Hindlimb muscle (tissue), 1 donor: ENCODE measurements at places on chromosomes 6 and 20.

DNA sequence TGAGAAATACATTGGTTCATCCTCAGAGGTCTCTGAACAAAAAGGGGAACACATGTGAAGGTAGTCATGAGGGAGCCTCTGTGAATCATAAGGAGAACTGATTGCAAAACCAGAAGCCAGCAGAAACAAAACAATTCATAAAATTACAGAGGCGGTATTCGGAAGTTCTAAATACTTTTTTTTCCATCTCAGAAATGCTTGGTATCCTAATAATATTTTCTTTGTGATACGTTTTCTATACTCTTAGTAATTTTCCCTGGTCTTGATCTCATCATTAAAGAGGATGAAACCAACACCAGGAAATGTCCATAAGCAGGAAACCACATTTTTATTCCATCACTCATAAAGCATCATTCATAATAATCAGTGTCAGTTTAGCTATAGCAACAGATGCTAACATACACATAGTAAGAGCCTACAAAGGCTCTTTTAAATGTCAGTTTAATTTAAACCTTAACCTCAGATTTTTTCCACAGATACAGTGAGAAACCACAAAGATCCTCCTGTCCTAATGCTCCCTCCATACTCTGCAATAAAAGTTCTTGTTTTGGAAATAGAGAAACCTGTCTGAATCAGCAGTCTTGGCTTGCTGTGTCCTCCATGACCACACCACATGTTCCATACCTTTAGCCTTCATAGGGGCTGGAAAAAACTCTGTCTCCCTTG, 29.2 kb downstream of the SGK1 start:
- DNase-seq = peak; percentile 59

DNA sequence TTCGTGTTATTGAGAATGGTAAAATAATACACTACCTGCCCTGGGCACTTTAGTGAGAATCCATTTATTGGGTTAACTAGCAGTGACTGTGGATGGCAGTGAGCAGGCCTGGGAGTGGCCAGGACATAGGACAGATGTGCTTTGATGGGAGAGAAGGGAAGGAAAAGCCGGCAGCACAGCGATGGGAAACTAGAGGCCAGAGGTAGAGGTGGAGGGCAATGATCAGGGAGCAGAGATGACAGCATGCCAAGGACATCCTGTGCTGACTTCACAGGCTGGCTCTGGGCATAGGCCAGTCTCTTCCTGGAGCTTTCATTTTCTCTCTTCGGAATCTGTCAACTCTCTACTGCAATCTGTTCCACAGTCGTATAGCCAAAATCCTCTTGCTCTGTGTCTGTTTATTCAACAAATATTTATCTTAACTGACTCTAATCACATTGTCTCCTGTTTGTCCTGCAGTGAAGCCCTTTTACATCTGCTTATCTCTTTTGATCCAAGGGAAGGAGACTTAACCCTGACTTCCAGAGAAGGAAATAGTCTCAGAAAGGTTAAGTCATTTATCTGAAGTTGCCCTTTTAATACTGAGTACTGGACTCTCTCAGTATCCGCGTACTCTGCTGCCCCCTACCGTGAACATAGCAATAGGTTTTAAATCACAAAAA, 18.4 kb upstream of the MMP24 start:
- DNase-seq = peak; percentile 81

DNA sequence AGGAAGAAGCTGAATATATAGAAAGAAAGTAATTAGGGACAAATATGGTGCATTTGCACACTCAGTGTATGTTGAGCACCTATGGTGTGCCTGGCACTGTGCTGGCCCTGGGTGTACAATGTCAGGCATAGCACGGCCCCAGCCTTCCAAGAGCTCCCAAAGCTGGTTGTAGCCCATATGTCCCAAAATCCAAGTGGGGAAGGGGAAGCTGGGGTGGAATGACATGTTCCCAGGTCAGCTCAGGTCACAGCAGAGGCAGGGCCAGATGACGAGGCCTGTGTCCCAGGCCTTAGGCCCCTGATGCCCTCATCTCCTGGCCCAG, 170.0 kb downstream of the VEGFA start:
- DNase-seq = no peak

DNA sequence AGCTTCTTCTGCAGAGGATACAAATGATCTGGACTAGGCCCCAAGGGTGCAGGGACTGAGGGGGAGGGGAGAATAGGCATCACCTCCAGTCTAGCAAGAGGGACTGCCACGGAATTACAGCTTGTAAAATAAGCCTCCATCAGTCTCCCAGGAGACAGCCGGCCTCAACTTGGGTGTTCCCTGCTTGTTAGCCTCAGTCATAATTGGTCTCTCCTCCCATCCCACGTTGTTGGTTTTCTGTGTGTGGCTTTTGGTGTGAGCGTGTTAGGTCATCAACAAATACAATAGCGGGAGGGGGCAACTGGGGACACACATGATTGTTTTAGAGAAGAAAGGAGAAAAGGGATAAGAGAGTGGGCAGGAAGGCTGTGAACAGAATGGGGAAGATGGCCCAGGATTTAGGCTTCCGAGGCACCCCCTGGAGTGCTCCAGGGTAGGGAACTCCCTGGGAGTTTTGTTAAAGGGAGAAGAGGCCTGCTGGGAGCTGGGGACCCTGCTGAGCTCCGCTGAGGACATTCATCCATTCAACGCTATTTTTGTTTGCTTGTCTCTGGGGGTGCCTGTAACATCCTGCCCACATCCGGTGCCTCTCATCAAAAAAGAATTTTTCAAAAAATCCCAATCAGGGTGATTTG, 9.2 kb downstream of the FOXA2 start:
- DNase-seq = no peak

- no peak for DNase-seq
Observed at GRCh38 chr6:61203966-61204496, 1082.0 kb downstream of the KHDRBS2 start.

DNA sequence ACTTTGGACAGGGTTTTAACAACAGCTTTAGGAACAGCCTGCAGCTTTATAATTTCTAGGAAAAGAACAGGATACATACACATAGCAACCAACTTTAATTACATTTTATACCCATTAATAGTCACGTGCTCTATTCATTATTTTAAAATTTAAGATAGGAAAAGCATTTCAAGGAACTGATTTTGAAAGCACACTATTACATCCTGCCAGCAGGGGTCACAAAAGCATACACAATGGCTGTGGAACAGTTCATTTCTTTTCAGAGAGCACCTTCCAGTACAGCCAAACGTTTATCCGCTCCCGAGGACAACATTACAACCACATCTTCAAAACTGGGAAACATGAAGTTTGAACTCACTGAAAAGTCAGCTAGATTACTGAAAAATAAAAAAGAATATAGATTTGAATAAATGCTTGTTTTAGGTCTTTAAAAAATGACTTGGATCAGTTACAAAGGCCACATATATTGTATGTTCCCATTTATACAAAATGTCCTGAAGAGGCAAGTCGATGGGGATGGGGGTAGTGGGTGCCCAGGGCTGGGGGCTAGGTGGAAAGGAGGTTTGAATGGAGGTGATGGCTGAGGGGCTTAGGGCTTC, 104.6 kb upstream of the EXOC2 start:
- peak; percentile 56 for DNase-seq

- peak; percentile 20 for DNase-seq
Observed at GRCh38 chr6:33008944-33009861, at the start of gene HLA-DOA. Gene HLA-DOA (minus strand): TSS chr6:33009591.

GRCh38 chr6:48426636-48427035, 315.6 kb upstream of the PTCHD4 start:
- DNase-seq = no peak

GRCh38 chr6:134398453-134398852, 80.5 kb upstream of the SGK1 start:
- no peak for DNase-seq

DNA sequence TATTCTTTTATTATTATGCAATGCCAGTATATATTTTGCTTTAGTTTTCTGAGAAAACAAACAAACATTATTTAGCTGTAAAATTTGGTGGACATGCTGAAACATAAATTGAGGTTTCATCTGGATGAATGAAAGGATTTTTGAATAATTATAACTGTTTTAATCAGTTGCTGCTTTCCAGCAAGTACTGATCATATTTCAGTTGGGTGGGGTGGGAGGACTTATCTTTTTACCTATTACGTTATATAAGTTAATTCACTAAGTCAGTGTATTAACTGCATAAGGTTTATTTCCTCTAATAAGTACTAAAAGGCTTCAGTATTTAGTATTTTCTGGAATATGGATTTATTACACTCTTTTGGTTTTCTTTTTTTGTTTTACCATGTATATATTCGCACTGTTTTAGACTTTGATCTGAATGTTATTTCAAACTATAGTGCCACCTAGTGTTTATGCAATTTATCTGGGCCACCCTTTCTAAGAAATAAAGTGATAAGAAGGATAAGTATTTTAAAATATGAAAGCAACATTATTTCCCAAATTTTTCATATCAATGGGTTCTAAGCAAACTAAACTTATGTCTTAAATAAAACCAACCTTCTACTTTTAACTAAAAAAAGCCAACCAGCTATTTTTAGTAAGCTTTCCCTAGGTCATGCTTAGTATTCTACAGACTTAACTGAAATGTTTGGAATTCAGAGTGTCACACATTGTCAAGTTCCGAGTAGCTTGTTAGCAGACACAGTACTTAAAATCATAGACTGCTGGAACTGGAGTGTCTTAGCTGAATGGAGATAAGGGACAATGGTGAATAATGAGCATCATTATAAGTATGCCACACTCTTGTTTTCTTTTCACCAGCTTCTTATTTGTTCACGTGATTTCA, 105.4 kb upstream of the MCHR2 start:
- no peak for DNase-seq

DNA sequence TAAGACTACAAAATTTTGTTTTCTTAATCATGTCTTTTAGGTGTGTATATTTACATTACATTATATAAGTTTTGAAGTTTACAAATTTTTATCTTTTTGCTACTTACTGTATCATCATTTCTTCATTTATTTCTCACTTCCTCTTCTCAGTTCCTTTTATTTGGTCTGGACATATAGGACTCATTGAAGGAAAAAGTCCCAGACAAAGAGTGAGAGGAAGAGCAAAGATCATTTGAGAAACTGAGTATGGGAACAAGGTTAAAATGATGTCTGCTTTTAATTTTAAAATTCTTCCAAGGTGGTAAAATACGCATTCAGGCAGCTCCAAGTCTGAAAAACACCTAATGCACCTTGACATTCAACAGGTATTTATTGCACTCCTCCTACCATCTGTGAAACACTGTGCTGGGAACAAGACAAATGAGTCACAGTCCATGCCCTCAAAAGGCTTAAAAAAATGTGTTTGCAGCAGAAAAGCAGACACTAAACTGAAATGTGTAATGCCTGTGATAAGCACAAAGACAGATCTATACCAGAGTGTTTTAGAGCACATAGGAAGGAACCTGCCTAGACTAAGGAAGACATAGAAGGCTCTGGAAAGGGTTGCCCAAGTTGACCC, 63.2 kb downstream of the PKIB start:
- no peak for DNase-seq

DNA sequence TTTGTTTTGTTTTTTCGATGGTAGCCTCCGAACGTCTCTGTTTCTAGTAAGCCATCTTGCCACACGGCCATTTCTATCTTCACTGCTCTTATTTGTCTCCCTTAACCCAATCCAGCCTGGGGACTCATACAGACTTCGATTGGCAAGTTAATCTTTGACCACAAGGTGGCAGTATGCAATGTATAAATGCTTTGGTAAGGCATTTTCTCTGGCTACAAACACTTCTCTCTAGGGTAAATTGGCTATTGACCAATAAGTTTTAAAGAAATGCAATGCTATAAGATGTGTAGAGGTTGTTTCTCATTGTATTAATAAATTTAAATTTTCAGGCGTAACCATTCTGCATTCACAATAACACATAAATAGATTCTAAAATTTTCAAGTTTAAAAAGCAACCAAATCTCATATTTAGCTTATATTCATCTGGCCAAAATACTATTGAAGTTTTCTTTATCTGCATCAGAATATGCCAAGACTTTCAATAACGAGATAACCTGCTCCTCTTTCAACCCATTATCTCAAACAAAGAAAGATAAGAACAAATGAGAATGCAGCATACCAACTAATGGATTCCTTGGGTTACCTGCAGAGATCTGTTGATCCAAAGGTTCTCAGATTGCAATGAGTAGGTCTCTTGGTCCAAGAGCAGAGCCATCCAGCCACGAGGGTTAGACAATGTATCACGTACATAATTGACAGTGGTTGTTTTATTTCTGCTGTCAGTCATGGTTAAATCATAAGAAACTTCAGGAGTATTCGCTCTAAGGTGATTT, 231.9 kb downstream of the PKHD1 start:
- peak; percentile 26 for DNase-seq

- DNase-seq = no peak
Observed at GRCh38 chr6:108348655-108349349, 53.9 kb downstream of the AFG1L start.
